ENCODE measurements at places on chromosomes 3 and 15.
A peak's percentile ranks its signal among the peaks of the same experiment; 100 is the strongest.

DNA sequence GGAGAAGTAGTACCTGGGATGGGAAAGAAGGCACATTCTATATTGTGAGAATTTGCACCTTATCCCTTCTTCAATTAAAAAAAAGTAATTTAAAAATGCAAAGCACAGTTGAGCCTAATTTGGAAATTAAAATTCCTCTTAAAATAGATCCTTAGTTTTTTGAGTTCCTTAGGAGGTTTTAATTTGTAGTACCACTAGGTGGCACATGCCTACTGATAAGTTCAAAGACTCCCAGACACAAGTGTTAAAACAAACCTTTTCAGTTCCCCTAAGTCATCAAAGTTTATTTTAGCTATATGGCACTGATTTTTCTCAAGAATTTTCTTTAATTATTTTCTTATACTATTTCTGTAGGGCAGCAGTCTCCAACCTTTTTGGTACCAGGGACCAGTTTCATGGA is 127.6 kb upstream of the AZI2 start:
- no peak for DNase-seq

GRCh38 chr15:25407950-25408349 is 30.9 kb downstream of the UBE3A start:
- no peak for DNase-seq

DNA sequence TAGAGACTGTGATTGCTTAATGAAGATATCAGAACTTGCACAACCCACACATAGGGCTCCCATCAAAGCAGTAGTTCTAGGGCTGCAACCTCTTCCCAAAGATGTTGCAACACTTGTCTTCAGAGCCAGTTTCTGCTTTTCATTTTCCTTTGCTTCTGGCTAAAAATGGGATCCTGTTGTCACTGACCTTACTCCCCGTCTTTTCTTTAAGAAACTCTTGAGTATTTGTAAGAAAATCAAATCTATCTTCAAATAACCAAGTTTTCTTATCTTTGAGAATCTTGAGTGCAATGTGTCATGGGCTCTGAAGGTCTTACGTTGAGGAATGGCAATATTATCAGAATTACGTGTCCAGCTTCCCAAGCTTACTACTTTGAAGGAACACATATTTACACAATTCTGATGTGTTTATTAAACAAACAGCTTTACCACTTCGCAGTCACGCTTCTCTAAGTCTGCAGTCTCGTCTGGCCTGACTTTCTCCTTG is 24.1 kb downstream of the CACNA1D start:
- DNase-seq, result no peak

DNA sequence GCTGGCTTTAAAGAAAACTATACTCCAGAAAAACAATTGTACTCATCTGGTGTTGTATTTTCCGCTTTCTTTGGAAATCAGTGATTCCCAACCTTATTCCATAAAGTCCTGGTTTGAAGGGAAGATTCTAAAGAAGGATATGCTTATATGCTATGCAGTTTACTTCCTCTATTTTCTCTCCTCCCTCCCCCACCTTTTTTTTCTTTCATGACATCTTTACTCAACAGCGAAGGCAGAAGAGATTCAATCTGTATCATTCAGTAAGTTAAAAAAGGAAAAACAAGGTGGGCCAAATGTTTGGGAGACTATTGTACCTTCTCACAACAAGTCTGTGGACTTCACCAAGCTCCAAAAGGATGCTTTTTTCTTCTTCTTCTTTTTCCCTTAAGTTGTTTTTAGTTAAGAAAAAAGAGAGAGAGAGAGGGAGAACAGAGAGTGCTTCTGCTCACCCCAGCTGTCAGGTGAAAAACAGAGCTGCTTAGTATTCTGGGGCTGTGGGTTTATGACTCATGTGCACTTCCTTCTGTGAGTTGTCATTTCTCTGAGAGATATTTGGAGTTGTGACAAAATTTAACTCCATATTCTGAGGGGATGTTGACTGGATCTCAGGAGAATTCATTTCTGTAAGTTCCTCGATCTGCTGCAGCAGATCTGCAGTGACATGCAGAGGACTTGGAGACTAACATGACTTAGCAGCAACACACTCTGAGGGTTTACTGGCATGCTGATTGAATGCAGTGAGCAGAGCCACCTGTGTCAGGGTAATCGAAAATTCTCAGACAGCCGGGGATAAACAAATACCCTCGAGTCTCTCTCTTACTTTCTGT is 70.7 kb downstream of the SSR3 start:
- DNase-seq, result peak; percentile 56

All from activated T-helper 1 cell treated with anti-CD3 and anti-CD28 coated beads, Interleukin-12 subunit alpha, Interleukin-12 subunit beta, Interleukin-2, Interleukin-4 antibody, amounts not matched to agents 30 ng/mL and 10 ng/mL and 1 ng/mL, durations not matched to agents 14 hours and 24 hours and 36 hours (primary cell).